Stimulated activated CD8-positive, alpha-beta memory T cell treated with anti-CD3 and anti-CD28 coated beads, Interleukin-4, amount 100 ng/mL, for 1 hour (primary cell): ENCODE measurements at places on chromosomes 11 and 22.

DNA sequence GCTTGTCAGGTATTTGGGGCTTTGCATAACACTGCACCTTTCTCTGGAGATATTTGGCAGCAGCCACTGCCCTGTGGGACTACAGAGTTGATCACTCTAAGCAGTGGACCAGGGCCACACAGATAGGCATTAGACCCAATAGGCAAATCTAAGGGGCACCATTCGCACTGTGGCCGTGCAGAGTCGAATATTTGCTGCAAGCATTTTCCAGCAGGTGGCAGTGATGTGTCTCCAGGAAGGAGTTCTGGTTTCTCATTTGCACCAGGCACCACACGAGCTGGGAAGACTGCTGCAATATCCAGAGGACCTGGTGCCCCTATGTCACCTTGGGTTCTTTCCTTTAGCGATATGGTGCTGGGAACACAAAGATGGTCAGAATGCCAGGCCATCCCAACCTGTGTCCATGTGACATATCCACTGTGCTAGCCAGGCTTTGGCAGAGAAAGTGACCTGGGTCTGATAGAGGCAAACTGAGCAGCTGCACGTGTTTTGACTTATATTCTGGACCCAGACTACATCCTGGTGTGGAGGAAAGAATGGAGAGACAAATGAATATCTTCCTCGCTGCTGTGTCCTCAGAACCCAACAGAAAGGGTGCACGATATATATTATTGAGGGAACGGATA lies 318.7 kb downstream of the BUD13 start:
- no peak for DNase-seq

DNA sequence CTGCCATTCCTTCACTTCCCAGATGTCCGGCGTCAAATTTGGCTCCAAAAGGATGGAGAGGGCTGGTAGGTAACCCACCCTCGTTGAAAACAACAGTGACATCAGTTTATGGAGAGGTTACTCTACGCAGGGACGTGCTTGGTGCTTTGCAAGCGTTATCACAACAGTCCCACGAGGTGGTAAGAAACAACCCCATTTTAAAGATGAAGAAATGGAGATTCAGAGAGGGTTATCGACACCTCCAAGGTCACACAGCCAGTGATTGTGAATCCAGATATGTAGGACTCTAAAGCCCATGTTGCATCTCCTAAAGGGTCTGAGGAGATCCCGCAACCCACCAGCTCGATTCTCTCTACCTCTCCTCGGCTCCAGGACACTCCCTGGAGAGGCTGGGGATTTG lies 773 bp downstream of the MIAT start:
- no peak for DNase-seq

DNA sequence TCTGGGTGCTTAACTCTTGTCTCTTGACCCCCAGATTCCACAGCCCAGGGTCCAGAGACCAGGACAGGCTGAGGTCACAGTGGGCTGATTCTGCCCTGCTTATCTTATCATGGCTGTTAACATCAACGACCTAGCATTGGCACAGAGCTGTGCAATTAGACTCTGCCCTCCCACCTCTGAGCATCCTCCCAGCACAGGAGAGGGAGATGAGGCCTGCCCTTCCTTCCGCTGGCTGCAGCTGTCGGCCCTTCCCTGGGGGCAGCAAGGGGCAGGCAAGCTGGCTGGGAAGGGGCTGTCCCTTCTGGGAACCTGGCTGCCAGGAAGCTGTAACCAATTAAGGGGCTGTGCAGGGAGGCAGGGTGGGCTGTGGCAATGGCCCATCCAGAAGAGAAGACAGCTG lies 22.5 kb downstream of the LRRC10B start:
- no peak for DNase-seq

DNA sequence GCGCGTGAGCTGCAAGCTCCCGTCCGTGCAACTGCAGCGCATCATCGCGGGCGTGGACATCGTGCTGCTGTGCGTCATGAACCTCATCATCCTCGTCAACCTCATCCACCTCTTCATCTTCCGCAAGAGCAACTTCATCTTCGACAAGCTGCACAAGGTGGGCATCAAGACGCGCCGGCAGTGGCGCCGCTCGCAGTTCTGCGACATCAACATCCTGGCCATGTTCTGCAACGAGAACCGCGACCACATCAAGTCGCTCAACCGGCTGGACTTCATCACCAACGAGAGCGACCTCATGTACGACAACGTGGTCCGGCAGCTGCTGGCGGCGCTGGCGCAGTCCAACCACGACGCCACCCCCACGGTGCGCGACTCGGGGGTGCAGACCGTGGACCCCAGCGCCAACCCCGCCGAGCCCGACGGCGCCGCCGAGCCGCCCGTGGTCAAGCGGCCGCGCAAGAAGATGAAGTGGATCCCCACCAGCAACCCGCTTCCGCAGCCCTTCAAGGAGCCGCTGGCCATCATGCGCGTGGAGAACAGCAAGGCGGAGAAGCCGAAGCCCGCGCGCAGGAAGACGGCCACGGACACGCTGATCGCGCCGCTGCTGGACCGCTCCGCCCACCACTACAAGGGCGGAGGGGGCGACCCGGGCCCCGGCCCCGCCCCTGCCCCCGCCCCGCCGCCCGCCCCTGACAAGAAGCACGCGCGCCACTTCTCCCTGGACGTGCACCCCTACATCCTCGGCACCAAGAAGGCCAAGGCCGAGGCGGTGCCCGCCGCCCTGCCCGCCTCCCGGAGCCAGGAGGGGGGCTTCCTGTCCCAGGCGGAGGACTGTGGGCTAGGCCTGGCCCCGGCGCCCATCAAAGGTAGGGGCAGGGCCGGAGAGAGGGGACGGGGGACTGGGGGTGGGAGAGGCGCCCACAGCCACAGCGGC lies 7.3 kb downstream of the PANX2 start:
- DNase-seq: no peak

DNA sequence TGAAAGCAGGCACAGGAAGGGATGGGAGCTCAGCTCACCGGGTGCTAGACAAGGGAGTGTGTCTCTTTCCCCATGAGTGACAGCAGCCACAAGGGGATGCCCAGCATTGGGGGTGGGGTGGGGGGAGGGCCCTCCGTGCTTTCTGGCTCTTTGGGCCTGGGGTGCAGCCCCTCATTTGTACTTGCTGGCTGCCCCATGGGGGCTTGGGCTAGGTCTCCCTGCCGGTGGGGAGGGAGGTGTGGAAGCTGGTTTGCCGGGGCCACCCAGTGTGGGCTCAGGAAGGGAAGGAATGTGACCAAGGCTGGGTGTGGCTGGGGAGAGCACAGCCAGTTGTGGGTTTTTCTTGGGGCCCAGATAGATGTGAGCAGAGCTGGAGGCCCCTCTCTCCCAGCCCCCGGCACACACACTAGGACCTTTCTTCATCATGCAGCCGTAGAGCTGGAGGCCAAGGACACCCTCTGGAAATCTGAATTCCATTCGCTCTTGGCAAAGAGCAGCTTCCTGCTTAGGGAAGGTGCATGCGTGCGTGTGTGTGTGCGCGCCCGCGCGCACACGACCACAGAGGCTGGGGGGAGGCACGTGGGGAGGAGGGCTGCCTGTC lies 25.8 kb downstream of the KCNQ1OT1 start:
- DNase-seq: no peak

DNA sequence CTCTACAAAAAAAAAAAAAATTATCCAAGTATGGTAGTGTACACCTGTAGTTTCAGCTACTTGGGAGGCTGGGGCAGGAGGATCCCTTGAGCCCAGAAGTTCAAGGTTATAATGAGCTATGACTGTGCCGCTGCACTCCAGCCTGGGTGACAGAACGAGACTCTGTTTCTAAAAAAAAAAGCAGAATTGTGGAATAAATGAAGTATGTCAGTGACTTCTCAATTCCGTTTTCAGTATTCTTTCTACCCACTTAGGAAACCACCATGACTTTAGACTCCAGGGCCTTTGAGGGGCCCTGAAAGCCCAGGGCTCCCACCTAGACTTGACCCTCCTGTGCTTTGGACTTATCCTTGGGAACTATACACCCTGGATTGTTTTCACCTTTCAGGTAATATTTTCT lies 6.5 kb upstream of the NUP160 start:
- DNase-seq: no peak

DNA sequence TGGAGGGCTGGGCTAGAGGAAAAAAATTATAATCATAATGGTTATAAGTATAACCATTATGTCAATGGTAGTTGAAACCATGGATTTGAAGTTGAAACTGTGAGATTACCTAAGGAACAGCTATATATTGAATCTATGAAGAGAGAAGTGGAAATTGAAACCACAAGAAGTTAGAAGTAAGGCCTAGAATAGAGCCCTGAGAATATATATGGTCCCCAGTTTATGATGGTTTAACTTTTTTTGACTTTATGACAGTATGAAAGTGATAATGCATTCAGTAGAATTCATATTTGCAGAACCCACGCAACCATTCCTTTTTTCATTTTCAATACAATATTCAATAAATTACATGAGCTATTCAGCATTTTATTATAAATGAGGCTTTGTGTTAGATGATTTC lies 15.0 kb downstream of the AASDHPPT start:
- no peak for DNase-seq

- DNase-seq: no peak
Measured at GRCh38 chr11:60764879-60765278, 8.2 kb downstream of the MS4A15 start.

- no peak for DNase-seq
Measured at GRCh38 chr22:45758603-45759002, 87.0 kb downstream of the ATXN10 start.

DNA sequence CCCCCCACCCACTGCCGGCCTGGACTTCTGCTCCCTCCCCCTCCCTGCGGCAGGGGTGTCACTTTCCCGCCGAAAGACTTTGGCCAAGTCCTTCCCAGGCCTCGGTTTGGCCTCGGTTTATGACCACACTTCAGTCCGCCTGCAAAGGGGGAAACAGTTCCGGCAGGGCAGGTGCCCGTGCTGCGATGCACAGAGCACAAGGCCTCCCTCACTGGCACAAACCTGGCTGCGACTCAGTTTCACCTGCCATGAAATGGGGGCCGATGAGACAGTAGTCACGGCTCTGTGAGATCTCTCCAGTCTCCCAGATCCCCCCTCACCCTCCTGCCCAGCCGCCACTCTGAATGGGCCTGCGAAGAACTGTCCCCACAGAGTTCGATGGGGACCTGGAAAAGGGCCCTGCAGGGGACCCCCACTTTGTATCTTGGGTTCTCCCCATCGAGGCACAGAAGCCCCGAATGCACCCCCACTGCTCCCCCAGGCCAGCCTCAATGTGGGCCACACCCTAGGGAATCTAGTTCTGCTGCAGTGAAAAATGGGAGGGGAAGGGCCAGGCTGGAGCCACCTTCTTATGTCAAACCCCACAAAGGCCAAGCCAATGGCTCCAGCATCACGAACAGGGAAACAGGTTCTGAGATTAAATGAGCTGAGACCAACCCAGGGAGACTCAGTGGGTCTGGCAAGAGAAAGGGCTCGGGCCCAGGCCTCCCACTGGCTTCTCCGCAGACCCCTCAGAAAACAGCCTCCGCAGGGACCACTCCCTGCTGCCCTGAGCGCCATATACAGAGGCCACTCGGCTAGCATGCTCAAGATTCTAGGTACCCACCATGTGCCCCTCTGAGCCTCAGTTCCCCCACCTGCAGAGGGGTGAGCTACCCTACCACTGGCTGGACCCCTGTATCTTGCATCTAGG lies 29.0 kb downstream of the ARVCF start:
- DNase-seq: no peak

DNA sequence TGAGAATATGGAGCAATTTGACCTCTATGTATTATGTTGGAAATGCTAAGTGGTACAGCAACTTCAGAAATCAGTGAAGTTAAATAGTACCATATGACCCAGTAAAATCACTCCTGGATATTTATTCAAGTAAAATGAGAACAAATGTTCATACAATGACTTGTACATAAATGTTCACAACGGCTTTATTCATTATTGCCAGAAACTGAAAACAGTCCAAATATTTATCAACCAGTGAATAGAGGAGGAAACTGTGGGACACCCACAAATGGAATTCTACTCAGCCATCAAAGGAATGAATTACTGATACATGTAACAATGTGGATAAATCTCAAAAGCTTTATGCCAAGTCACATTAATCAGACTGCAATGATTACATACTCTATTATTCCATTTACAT lies 416.3 kb downstream of the AASDHPPT start:
- no peak for DNase-seq

- DNase-seq: no peak
Measured at GRCh38 chr22:23400286-23400981, 179.7 kb downstream of the IGLL1 start.

DNA sequence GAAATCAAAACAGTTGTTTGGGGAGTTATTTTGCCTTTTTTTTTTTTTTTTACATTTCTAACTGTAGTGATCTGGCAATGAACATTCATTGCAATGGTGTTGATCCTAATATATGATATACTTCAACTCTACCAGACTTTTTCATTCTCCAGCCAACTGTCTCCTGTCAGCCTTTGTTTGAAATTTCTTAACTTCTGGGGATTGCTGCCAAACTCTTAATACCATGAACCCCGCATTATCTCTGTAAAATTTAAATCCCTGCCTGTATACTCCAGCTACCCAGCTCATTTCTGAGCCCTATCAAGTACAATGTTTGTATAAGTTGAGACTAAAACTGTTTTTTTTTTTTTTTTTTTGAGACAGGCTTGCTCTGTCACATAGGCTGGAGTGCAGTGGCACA lies 280.7 kb downstream of the TTC28 start:
- DNase-seq: no peak

GRCh38 chr22:44701824-44702478 lies at the start of gene PRR5:
PRR5 (plus strand) TSS chr22:44702204; CDS start chr22:44702475, 271 bp downstream.
- DNase-seq: peak; percentile 60

DNA sequence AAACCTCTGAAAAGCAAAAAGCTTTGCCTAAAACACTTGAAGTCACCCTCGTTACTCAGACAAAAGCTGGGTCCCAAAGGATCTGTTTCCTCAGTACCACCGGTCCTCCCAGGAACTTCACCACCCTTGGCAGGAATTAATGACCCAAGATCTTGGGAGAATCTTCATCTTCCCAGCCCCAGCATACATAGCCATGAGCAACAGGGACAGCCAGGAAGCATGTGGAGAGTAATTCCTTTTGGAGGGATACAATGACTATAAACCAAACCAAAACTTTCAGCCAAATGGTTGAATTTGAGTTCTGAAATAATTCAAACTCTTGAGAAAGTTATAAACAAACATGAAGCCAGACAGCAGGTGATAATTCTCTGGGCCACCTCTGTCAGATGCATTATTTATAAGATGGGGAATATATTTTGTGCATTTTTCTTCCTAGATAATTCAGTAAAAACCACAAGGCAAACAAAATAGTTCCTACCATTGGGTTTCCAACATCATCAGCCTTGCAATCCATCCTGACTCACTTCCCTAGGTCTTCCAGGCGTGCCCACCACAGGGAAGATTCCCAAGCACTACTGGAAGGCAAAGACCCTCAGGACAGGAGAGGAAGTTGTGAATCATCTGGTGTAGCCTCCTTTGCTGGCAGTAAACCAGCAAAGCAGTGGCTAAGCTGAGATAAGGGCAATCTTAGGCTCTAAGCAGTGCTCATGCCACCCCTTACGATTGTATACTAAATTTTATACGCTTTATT lies 71.7 kb upstream of the DRD2 start:
- DNase-seq: no peak

GRCh38 chr11:35529971-35530495 lies 4.6 kb upstream of the PAMR1 start:
- no peak for DNase-seq

DNA sequence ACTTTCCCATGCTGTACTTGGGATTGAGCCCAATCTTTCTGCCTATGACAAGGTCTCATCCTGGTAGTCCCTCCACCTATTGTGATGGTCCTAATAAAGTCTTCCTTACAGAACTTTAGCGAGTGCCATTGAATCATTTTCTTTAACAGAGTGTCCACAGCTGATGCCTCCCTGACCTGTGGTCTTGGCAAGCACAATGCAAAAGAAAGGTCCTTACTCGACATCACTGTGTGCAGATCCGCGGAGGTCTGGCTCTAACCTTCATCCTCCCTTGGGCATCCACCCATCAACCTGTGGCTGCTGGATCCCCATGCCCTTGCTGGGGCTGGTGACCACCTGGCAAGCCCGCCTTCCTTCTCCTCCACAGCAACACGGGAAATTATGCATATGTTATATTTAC lies 1203.9 kb downstream of the TBC1D22A start:
- no peak for DNase-seq
